Testis (tissue), 5 donors: ENCODE measurements at places on chromosomes 11 and 22. TPM values are rescaled to one million over a fixed set of nuclear protein-coding genes. Genes with fewer than 3 reads are reported as not detected.

Gene FAM83F
- 41.1 TPM for total RNA-seq

Gene SNX32
- total RNA-seq, result 3.2 TPM

Gene PYGM
- total RNA-seq, result 14.4 TPM

Gene PHF21B
- total RNA-seq, result 37.9 TPM

DNA sequence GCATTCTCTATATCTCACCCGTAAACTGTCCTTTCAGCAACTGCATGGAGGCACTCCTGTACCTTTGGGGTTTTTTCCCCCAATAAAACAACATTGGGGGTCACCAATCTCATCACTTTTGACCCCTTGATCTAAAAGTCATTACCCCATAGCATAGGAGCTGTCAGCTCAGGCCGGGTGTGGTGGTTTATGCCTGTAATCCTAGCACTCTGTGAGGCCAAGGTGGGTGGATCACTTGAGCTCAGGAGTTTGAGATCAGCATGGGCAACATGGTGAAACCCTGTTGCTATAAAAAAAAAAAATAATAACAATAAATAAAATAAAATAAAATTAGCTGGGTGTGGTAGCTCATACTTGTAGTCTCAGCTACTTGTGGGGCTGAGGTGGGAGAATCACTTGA is 17.1 kb upstream of the GDPD4 start:
- H3K4me3 ChIP-seq, result no peak overlapping the region
- H3K36me3 ChIP-seq, result no peaks in the 10 kb centered on the region
- H3K27ac ChIP-seq, result no peak overlapping the region
- no peaks in the 10 kb centered on the region for H3K4me1 ChIP-seq
- no peak for DNase-seq
- no peaks in the 10 kb centered on the region for H3K27me3 ChIP-seq

GRCh38 chr11:93585758-93586157 is 42.6 kb upstream of the SMCO4 start:
- DNase-seq, result no peak
- H3K36me3 ChIP-seq, result no peaks in the 10 kb centered on the region
- no peaks in the 10 kb centered on the region for H3K4me1 ChIP-seq
- no peak overlapping the region for H3K27ac ChIP-seq

DNA sequence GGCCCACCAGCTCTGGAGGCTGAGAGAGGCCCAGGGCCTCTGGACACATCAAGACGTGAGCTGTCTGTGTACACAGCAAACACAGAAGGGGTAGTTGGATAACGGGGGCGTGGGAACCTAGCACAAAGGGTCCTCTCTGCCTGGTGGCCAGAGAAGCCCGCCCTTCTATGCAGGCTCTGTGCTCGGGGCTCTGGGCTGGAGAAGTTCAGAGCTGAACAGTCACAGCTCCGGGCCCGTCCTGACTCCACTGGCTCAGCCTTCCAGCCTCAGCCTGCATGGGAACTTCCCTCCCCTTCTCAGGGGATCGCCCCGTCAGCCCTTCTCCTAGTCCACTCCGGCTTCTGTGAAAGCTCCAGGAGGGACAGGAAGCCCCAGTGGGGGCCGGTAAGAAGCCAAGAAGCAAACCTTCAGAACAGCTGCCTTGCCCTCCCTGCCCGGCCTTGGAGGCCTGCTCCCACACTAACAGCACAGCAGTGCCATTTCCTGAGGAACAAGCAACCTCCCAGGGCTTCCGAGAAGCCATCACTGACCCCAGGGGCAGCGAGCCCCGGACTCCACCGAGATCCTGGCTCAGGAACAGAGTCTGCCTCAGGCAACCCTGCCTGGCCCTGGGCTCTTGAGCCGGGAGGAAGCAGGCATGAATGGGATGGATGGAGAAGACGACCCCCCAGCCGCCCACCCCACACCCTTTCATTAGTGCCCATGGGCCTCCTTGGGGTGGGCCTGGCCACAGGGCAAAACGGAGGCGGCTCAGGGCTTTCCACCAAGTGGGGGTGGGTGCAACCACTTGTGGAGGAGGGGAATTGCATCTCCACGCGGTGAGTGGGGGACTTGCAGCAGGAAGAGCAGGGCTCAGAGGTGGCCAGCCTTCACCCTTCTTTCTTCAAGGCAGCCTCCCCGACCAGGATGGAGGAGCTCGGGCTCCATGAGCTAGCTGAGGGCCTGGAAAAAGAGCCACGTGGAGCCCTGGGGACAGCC is 119.8 kb downstream of the ST3GAL4 start:
- H3K36me3 ChIP-seq, result no peaks in the 10 kb centered on the region
- H3K27ac ChIP-seq, result no peak overlapping the region
- peaks cover 12% of the 10 kb centered on the region for H3K4me1 ChIP-seq
- H3K27me3 ChIP-seq, result no peaks in the 10 kb centered on the region

GRCh38 chr11:75450826-75451821 is 18.1 kb upstream of the KLHL35 start:
- no peaks in the 10 kb centered on the region for H3K27me3 ChIP-seq
- peaks cover 3% of the 10 kb centered on the region for H3K4me1 ChIP-seq
- no peak overlapping the region for H3K27ac ChIP-seq
- H3K36me3 ChIP-seq, result no peaks in the 10 kb centered on the region
- DNase-seq, result peak; percentile 54
- no peak overlapping the region for H3K4me3 ChIP-seq

GRCh38 chr11:1642288-1643145 is 12.9 kb downstream of the KRTAP5-5 start:
- H3K36me3 ChIP-seq, result no peaks in the 10 kb centered on the region
- no peak overlapping the region for H3K4me3 ChIP-seq
- H3K4me1 ChIP-seq, result no peaks in the 10 kb centered on the region
- no peak overlapping the region for H3K27ac ChIP-seq
- DNase-seq, result no peak

- H3K27ac ChIP-seq, result no peak overlapping the region
- H3K4me1 ChIP-seq, result no peaks in the 10 kb centered on the region
- no peak overlapping the region for H3K4me3 ChIP-seq
- no peaks in the 10 kb centered on the region for H3K27me3 ChIP-seq
- H3K36me3 ChIP-seq, result no peaks in the 10 kb centered on the region
- DNase-seq, result no peak
Measured at GRCh38 chr11:130872981-130873380, 43.3 kb downstream of the SNX19 start.

DNA sequence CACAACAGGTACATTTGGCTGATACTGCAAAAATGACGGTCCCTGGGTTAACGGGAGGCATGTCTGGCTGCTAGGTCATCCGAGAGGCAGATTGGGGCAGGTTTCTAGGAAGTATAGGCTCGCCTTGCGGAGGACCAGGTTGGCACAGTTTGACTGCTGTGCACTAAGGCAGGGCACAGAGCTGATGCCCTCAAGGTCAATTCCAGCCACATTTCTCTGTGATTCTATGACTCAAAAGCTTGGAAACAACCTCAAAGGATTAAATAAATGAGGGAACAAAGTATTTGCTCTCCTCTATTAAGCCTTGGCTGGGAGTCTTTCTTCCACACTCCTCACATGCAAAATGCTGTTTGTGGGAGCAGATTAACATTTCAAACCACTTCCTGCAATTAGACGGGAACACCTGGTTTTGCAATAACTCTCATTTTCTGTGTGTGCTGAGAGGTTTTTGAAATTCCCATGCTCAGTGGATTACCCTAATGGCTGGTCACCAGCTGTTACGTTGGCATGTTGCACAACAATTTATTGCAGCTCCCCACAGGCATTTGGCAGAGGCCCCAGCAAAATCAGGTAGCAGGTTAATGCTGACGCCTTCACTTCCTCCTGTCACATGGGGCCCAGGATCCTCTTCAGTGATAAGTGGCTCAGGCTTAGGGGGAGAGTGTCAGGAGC is 61.0 kb upstream of the PLET1 start:
- no peak overlapping the region for H3K27ac ChIP-seq
- H3K36me3 ChIP-seq, result no peaks in the 10 kb centered on the region
- no peak for DNase-seq
- no peaks in the 10 kb centered on the region for H3K4me1 ChIP-seq

DNA sequence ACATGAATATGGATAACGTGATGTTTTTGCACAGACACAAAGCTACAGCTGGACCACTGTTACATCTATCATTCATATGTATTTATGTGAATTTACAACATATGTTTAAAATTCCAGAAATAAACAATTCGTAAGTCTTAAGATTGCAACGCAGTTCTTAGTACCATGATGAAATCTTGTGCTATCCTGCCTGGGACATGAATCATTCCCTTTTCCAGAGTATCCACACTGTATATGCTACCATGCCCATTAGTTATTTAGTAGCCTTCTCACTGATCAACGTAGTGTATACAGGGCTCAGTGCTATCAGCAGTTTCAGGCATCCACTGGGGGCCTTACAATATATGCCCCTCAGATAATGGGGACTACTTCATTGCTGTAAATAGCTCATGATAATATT is 4.3 kb downstream of the ATL3 start:
- no peak for DNase-seq
- H3K27me3 ChIP-seq, result no peaks in the 10 kb centered on the region
- no peak overlapping the region for H3K27ac ChIP-seq
- no peak overlapping the region for H3K4me3 ChIP-seq

DNA sequence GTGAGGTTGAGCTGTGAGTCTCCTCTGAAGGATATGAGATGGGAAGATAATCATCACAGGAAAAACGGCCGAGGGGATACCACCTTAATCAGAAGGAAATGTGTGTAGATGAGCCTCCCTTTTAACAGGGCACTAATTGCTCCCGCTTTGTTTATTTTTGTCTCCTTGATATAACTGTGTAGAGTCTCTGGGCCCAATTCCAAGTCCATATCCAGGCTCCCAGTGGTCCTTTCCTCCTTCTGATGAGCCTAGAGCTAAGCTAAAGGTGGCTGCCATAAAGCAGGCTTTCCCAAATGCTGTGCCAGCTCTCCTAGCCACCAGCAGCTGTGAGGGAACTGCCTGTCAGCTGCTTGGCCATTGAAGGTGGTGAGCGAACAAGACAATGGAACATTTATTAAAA is 17.1 kb upstream of the CCDC90B start:
- DNase-seq, result no peak
- no peaks in the 10 kb centered on the region for H3K27me3 ChIP-seq
- H3K4me3 ChIP-seq, result no peak overlapping the region
- H3K4me1 ChIP-seq, result no peaks in the 10 kb centered on the region

DNA sequence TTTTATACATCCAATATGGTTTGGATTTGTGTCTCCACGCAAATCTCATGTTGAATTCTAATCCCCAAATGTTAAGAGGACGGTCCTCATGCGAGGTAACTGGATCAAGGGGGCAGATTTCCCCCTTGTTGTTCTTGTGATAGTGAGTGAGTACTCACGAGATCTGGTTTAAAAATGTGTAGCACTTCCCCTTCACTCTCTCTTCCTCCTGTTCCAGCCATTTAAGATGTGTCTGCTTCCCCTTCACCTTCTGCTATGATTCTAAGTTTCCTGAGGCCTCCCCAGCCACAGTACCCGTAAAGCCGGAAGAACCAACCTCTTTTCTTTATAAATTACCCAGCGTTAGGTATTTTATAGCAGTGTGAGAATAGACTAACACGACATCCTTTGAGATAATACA is 98.6 kb downstream of the TTC28 start:
- no peak overlapping the region for H3K4me3 ChIP-seq
- H3K27me3 ChIP-seq, result no peaks in the 10 kb centered on the region
- H3K4me1 ChIP-seq, result no peaks in the 10 kb centered on the region

DNA sequence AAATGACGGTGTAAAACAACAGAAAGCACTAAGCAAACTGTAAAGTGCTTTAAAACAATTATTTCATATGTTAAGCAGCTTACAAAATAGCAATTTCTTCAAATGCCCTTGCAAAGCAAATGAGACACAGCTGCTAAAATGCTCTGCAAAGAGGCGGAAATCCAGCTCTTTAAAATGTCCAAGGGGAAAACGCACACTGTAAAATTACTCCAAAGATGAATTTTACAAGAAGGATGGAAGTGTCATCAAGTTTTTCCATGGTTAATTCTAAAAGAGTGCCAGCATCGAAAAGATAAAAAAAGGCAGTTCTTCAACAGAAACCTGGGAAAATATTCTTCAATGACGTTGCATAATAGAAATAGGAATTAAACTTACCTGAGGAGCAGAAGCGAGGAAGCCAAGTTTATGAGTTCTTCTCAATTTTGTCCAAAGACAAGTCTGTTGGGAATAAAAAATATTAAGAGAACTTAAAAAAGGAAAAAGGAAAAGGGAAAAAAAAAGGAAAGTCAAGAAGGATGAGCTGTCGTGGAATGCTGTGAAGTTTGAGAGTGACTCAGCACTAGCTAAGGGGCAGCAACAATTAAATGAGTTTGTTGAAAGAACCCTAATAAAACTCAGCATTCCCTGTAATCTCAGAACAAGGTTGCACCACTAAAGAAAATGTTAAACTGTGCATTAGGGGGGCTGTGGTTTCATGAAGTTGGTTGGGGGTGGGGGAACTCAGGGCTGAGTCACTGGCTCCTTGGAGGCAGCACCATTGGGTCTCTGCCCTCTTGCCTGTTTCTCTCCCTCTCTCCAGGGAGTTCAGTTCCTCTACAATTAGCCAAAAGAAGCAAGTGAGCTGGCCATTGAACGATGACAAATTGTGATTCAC is 64.2 kb upstream of the BLID start:
- no peak for DNase-seq
- H3K27me3 ChIP-seq, result no peaks in the 10 kb centered on the region
- H3K36me3 ChIP-seq, result no peaks in the 10 kb centered on the region
- H3K4me1 ChIP-seq, result peaks cover 32% of the 10 kb centered on the region
- H3K4me3 ChIP-seq, result no peak overlapping the region

- no peaks in the 10 kb centered on the region for H3K4me1 ChIP-seq
- DNase-seq, result no peak
- no peaks in the 10 kb centered on the region for H3K27me3 ChIP-seq
- no peaks in the 10 kb centered on the region for H3K36me3 ChIP-seq
Measured at GRCh38 chr11:113177671-113178070, 136.7 kb upstream of the TTC12 start.

- H3K4me1 ChIP-seq, result no peaks in the 10 kb centered on the region
- no peak overlapping the region for H3K27ac ChIP-seq
- no peak overlapping the region for H3K4me3 ChIP-seq
- DNase-seq, result peak; percentile 92
- H3K27me3 ChIP-seq, result no peaks in the 10 kb centered on the region
Measured at GRCh38 chr11:113532697-113533424, 57.7 kb upstream of the DRD2 start.

- DNase-seq, result peak; percentile 53
- peaks cover 17% of the 10 kb centered on the region for H3K4me1 ChIP-seq
- H3K27me3 ChIP-seq, result no peaks in the 10 kb centered on the region
- H3K27ac ChIP-seq, result peak overlapping the region; percentile 63
Measured at GRCh38 chr11:1826552-1827094, 8.2 kb upstream of the SYT8 start.

DNA sequence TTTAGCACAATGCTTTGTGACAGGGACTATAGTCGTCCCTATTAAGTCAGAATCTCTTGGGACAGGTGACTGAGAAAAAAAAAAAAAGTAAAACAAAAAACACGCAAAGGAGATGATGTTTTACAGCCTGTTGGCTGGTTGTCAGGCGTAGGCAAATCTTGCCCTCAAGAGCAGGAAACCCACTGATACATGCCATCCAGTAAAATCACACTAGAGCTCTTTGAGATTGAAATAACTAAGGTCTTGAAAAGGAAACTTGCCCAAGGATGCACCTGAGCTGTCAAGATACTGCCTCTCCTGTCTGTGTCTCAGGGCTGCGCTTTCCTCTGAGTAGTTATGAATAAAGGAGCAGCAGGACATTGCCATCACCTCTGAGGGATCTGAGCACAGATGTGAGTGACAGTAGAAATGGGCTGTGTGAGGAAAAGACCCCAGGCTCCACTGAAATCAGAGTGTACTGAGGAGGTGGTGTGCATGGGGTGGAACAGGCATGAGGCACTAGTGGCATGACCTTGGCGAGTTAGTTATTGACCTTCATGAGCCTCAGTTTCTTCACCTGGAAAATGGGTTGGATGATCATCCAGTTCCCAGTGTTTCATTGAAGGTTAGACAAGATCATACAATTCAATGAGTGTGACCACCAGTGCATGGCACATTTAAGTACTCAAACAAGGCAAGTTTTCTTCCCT is 23.3 kb downstream of the MICAL2 start:
- no peak for DNase-seq
- peaks cover 43% of the 10 kb centered on the region for H3K4me1 ChIP-seq
- no peaks in the 10 kb centered on the region for H3K36me3 ChIP-seq
- no peaks in the 10 kb centered on the region for H3K27me3 ChIP-seq
